ENCODE measurements at places on chromosomes 16 and 17.

DNA sequence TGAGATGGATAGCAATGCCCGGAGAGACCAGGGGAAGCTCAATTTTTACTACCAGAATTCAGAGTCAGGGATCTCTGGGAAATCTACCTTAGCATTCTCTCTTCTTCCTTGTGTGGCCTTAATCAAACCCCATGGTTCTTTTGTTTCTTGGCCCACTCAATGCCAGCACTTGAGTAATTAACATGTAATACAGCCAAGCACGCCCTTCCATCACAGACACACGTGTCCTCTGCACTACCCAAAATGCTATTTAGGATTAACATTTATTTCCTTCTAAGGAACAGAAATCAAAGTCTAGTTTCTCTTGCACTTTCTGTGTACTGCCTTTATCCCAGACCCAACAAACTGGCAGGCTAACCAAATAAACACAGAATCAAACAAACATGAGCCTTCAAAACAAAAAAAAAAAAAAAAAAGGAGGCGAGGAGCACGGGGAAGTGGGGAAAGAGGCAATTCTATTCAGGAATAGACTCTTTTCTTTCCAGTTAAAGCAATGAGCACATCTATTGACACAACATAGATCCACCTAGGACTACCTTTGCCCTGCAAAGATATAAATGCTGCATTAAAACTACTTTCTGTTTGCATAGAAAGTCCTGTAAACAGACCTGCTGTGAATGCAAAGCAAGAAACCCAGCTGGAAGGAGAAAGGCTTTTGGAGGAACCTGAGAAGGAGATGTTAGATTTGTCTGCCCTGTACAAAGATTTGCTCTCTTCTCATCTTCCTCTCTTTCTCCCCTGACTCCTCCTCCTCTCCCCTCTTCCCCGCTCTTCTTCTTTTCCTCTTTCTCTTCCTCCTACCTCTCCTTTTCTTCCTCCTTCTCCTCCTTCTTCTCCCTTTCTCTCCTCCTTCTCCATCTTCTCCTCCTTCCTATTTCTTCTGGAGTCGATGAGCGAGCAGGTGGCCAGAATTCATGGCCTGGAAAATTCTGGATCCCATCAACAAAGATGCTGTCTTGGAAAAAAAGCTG, 294.4 kb downstream of the NPIPA8 start:
- no peak for DNase-seq

- no peak for DNase-seq
Measured at GRCh38 chr17:6509031-6509771, 47.2 kb downstream of the PITPNM3 start.

DNA sequence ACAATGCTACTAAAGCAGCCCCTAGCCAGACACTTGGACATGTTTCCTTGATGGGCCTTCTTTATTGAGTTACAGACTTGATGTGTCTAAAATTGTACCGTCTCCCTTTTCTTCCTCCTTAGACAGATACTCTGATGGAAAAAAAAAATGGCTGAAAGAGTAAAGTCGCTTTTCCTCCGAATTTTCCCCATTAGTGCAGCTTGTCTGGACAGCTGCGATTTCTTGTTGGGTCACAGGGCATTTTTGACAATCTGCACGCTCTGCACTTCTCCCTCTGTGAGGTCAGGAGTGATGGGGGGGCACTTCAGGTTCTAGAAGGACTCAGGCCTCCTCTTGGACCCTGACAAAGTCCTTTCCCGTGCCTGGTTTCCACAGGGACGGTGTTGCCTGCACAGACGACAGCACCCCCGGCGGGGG, 968 bp upstream of the PRKAR1A start:
- no peak for DNase-seq

DNA sequence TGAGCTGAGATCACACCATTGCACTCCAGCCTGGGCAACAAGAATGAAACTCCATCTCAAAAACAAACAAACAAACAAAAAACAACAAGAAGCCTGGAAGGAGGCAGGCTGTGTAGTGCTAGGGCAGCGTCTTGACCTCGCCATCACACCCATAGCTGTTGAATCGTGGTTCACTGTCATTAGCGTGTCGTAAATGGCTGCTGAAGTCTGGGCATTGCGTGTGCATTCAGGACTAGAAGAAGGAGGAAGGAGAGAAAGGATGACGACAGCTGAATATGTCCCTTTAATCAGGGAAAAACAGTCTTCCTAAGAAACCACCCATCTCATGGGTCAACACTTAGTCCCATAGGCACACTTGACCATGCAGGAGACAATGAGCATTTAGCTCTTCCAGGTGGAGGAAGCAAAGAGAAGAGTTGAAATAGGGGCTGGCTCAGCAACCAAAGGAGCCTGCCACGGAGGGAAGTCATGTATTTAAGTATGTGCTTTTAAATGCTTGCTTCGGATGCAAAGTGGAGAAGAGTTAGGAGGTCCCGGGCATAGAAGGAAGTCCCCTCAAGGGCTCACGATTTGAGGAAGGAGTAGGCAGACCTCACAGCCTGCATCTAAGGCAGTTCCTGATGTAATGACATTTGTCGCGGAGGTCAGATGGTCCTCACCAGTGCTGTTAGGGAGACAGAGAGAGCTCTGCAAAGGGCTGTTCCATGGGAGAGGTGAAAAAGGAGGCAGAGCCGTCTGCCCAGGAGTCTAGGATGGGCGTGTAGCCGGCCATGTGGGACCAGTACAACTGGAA, 8.8 kb downstream of the PRSS22 start:
- DNase-seq, result no peak

GRCh38 chr17:67281743-67282142, 36.7 kb upstream of the HELZ start:
- no peak for DNase-seq

DNA sequence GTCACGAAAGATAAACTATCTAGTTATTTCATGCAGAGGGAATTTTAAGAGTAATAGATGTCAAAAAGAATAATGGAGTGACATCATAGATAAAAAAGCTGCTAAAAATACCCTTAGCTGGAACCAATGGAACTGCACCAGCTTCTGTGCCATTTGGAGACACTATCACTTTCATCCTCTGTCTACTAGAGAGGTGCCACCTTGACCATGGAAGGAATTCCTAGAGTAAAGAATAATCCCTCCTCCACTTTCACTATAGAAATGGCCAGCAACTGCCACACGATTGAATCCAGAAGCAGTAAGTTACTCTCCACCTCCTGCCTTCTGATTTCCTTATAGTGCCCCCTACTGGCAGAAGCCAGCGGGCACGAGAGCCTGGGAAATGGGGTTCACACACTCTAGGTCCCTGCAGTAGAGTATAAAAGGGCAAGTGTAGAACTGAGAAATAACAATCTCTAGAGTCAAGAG, 2.8 kb upstream of the ALDH3A2 start:
- DNase-seq, result peak; percentile 9

- no peak for DNase-seq
Measured at GRCh38 chr16:23365602-23366240, 63.6 kb downstream of the SCNN1B start.

- DNase-seq, result no peak
Measured at GRCh38 chr17:8871081-8871581, 3.7 kb upstream of the PIK3R6 start.

GRCh38 chr17:18224387-18225120, 881 bp upstream of the LLGL1 start:
- no peak for DNase-seq

DNA sequence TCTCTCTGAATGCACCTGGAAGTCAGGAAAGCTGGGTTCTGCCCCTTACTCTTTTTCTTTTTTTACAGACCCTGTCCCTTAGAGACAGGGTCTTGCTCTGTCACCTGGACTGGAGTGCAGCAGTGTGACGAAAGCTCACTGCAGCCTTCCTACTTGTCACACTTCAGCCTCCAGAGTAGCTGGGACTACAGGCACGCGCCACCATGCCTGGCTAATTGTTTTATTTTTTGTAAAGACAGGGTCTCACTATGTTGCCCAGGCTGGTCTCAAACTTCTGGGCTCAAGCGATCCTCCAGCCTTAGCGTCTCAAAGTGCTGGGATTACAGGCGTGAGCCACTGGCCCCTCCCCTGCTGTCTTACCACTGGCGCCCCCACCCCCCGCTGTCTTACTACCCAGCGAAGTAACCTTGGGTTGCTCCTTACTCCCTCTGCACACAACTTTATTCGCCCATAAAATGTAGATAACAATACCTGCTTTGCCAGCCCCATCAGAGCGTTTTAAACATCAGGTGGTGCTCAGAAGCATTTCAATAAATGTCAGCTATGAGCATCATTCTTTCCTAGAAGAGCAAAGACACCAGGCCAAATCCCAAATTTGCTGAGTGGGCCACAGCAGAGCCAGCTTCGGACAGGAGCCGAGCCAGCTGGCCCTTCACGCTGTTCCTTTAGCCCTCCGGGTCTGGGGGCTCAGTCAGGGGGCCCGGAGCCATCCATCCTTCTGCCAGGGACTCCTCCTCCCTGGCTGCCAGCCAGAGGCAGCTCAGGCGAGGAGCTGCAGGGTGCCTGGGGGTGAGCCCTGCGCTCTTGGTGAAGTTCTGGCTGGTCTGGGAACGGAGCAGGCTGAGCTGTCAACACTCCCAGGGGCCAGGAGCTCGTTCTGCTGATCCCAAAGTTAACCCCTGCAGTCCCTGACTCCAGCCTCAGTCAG, 24.4 kb downstream of the SRL start:
- no peak for DNase-seq

- DNase-seq, result no peak
Measured at GRCh38 chr17:29347831-29348629, 42.1 kb upstream of the TAOK1 start.

DNA sequence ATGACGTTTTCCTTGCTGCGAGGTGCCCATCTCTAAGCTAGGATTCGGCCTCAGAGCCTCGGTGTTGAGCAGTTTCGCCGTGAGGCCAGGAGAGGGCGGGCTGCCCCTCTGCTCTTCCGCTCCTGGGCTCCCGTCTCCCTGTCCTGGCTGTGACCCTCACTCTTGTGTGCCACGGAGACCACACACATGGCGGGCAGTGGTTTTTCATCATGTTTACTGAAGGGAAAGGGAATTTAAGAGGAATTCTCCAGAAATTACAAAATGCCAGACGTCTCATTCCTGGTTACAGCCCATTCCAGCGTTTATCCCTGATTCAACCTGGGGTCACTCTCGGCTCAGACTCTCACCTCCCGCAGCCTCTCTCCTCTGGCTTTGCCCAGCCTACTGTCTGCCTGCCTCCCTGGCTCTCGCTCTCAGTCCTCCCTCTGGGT, 96.8 kb upstream of the ELAC2 start:
- no peak for DNase-seq

DNA sequence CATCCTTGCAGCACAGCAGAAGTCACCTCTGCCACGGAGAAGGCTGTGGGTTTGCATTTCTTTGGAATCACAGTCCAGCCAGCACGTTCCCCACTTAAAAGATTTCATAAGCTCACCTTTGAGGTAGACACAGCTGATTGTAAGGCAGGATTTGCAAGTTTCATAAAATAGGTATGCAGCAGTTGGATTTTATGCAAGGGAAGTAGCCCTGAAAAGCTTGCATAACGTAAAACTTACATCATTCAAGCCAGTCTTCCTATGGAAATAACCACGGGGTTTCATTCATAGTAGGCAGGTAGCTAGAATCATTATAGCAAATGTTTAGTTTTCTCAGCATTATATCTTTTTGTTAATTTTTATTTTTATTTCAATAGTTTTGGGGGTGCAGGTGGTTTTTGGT, 49.8 kb upstream of the ARHGAP44 start:
- no peak for DNase-seq

DNA sequence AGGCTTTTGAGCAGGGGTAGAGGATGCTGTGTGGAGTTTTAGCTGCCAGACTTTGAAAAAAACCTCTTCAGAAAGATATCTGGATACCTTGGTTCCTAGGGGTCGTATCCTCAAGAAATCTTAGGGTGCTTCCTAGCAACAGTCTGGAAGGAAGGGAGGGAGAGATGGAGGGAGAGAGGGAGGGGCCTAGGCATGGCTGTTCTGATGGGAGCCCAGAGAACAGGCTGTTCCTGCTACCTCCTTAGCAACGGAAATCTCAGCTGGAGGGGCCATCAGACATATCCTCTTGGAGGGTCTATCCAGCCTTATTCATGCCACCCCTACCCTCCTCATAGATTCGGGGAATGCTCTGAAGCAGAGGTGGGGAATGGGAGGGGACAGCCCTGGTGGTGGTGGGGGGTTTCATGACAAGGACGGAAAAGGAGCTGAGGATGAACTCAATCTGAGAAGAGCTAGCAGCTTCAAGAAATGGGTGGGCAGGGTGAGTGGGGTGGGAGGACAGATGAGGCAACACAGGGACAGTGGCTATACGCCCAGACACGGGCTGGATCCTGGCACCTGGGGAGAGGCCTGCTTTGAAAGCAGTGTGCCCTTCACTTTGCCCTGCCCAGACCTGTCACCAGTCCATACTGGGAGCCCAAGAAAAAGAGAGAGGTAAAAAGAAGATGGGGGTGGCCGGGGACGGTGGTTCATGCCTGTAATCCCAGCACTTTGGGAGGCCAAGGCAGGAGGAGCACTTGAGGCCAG, 2.9 kb upstream of the THRA start:
- DNase-seq, result no peak

DNA sequence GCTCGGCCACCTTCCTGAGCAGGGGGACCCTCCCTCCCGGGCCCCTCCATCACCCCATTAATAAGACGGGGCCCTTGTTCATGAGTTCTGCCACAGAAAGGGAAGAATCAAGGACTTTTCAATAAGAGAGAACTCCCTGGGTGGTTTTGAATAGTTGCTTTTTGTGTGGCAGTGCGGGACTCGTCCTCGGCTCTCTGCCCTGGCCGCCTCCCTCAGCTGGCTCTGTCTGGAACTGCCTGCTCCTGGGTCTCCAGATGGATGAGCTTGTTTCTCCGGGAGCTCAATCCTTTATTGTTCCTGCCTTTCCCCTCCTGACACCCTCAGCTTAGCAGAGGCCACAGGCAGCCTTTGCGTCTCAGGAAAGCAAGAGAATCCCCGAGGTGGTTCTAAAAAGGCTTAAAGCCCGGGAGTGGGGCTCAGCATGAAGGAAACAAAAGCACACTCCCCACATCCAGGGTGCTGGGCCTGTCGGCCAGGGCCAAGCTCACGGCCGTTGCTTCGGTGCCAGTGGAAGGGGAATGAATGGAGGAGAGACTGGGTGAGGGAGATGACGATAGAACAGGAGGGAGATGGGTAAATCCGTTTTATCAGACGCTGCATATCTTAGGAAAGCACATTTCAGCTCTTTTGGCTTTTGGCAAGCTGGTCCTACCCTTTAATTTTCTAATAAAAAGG, 60.2 kb downstream of the RAI1 start:
- DNase-seq, result no peak

GRCh38 chr17:62724398-62725146, 83.5 kb downstream of the MARCHF10 start:
- DNase-seq, result peak; percentile 47

DNA sequence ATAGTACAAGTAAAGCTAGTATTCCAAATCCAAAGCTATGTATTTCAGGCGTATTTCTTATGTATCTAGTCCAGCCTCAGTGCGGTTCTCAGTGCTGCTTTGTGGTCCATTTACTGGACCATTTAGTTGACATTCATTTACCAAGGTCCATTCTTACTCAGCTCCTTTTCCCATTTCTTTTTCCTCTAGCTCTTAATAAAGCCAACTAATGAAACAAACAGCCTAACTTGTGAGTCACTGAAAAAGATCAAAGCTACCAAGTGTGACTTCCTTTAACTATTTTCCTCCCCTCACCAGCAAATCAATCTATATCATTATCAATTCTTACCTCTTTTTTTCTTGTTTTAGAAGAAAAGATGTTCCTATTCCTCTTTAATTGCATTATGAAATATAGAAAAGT, 64.0 kb downstream of the CYB561 start:
- no peak for DNase-seq

Measured in activated T-helper 1 cell treated with Interleukin-2 at 50 U/mL for 16 hours (primary cell).